HFFc6 (cell line): ENCODE measurements at places on chromosomes 6 and 20. TPM values are rescaled to one million over a fixed set of nuclear protein-coding genes. Genes with fewer than 3 reads are reported as not detected.

Gene CPNE5
- total RNA-seq = 0.19 to 0.37 TPM in 2 of 3 replicates, not detected in the other

Gene CST1
- total RNA-seq = not detected in 3 replicates

Gene BNIP5
- total RNA-seq = not detected in 3 replicates

Gene LY6G6D
- total RNA-seq = not detected in 3 replicates

GRCh38 chr20:57556980-57557274, 4.0 kb upstream of the PCK1 start:
- peaks cover 52% of the 10 kb centered on the region for H3K27me3 ChIP-seq
- H3K4me1 ChIP-seq = no peaks in the 10 kb centered on the region
- H3K27ac ChIP-seq = no peak overlapping the region
- DNase-seq = no peak
- no peak overlapping the region for H3K4me3 ChIP-seq

- H3K36me3 ChIP-seq = peaks cover 20% of the 10 kb centered on the region
- peaks cover 10% of the 10 kb centered on the region; the same call in 1 of the 2 replicates for H3K4me1 ChIP-seq
- no peak for DNase-seq
- no peak overlapping the region for H3K4me3 ChIP-seq
These were observed 149.8 kb upstream of the AKAP12 start for GRCh38 chr6:151089978-151090377.
